ENCODE measurements at places on chromosomes 13 and 19.

GRCh38 chr13:68690567-68690966, 1417.1 kb upstream of the ATXN8OS start:
- no peak for DNase-seq

DNA sequence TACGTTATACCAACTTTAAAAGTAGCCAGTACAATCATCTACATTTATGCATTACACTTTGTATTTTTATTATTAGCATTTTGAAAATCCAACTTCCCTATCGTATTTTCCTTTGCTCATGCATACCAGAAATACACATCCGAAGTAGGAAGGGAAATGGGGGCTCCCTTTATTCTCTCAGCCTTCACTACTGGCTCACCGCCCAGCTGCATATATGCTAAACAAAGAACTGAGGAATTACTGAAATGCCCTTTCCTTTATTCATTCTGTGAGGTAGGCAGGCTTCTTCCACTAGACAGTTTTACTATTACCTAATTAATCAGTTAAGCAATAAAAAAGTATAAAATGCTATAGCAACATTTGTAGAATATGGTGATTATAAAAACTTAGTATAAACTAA, 291.6 kb downstream of the KLF12 start:
- no peak for DNase-seq

DNA sequence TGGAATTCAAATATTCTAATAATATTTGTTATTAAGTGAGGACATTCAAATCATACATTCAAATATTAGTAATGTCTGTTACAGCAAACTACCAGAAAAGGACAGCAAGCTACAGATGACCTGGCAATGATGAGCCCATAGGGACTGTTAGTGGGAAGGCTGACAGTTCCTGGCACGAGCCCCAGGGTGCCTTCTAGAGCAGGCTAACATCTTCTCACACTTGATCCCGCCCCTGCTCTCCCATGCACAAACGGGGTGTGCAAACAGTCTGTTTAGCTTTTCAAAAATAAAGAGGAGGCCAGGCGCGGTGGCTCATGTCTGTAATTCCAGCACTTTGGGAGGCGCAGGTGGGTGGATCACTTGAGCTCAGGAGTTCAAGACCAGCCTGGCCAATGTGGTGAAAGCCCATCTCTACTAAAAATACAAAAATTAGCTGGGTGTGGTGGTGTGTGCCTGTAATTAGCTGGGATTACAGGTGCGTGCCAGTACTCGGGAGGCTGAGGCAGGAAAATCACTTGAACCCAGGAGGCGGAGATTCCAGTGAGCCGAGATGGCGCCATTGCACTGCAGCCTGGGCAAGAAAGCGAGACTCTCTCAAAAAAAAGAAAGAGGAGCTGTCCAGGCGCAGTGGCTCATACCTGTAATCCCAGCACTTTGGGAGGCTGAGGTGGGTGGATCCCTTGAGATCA, 9.6 kb upstream of the GARRE1 start:
- no peak for DNase-seq

DNA sequence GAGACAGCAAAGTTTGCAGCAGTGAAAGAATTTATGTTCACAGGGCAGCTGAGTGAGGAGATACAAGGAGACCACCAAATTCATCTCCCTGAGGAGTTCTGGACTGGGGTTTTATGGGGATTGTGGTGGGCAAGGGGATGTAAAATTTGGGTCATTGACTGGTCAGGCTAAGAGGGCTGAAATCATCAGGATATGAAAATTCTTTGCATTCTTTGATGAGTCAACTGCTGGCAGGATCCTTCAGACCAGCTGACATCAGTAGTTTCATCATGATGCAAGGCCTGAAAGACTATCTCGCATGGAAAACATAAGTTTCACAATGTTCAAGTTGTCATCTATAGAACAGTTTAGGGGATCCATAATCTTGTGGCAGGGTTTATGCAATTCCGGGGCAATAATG, 869.5 kb upstream of the PCDH9 start:
- peak; percentile 6 for DNase-seq

DNA sequence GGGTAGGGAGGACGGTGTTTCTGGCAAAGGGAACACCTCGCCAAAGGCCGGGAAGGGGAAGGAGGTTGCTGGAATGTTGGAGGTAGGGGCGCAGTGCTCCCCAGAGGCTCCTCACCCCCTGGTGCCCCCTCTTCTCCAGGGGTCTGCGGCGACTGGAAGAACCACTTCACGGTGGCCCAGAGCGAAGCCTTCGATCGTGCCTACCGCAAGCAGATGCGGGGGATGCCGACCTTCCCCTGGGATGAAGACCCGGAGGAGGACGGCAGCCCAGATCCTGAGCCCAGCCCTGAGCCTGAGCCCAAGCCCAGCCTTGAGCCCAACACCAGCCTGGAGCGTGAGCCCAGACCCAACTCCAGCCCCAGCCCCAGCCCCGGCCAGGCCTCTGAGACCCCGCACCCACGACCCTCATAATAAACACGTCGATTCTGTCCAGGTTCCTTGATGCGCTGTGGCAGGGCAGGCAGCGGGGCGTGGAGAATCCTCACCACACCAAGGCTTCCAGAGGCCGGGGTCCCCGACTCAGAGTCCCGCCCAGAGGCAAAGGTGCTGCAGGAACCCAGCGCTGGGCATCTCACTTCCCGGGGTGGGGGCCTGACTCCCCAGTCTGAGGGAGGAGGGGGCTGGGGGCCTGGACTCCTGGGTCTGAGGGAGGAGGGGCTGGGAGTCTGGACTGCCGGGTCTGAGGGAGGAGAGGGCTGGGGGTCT, 7.4 kb upstream of the SPACA4 start:
- DNase-seq: no peak

- DNase-seq: no peak
Measured at GRCh38 chr13:102707467-102707866, 12.6 kb upstream of the METTL21C start.

DNA sequence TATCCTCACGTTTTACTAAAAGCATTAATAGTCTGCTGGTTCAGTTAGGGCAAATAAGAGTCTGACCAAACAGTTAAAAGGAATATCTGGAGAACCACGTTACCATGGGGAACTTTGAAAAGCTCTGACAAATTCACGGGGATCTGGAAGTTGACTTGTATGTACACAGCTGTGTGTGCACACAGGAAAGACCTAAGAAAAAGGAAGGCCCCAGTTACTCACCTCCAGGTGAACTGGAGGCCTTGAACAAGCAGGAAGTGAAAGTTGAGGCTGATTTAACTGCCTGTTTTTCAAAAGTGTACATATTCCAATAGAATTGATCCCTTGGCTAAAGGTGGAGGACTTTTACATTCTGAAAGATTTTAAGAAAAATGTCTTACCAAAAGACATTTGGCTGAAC, 1891.6 kb upstream of the PCDH20 start:
- DNase-seq: no peak

DNA sequence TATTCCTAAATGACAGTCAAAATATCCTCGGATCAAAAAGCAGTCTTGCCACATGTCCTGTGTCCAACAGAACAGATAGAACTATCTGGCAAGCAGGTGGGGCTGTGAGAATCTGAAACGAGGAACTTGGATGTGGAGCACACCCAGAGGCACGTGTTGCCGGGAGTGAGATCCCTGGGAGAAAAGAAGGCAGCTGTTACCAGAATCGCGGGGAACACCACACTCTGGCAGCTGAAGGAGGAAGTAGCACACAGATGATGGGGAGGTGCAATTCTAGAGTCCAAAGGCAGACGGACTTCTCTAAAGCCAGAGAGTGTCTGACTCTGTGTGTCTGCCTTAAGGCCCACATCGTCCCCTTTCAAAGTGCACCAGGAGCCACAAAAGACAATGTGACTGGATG, 22.3 kb downstream of the SLC7A1 start:
- DNase-seq: no peak

DNA sequence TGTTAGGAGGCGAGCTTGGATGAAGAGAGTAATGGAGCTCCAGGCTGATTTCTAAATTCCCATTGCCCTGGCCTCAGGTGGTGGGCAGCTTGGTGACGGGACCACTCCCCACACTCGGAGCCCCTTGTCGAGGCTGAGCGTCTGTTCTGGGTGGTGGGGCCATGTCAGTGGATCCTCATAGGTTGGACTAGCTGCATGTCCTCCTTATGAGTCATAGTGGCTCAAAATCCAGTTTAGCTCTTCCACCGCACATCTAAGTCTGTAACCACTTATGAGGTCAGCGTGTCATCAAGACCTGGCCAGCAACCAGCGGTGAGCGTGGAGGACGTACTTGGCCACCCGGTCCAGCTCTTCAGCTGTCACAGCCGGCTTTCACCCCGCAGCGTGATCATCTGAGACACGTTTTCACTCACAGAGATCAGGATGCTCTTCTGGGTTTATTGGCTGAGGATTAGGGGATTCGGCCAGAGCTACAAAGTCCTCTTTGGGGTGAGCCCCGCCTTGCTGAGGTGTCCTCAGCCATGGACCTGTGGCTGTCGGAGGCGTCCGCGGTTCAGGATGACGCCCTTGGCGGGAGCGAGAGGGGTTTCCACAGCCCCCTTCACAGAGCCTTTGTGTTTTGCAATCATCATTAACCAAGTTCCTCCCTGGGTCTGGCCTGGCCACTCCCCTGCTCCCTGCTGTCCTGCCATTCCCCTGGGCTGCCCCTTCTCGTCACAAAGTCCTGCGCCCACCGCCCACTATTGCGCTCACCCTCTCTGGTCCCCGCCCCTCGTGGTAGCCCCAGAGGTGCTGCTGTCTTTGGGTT, 41.9 kb downstream of the ADPRHL1 start:
- DNase-seq: no peak

DNA sequence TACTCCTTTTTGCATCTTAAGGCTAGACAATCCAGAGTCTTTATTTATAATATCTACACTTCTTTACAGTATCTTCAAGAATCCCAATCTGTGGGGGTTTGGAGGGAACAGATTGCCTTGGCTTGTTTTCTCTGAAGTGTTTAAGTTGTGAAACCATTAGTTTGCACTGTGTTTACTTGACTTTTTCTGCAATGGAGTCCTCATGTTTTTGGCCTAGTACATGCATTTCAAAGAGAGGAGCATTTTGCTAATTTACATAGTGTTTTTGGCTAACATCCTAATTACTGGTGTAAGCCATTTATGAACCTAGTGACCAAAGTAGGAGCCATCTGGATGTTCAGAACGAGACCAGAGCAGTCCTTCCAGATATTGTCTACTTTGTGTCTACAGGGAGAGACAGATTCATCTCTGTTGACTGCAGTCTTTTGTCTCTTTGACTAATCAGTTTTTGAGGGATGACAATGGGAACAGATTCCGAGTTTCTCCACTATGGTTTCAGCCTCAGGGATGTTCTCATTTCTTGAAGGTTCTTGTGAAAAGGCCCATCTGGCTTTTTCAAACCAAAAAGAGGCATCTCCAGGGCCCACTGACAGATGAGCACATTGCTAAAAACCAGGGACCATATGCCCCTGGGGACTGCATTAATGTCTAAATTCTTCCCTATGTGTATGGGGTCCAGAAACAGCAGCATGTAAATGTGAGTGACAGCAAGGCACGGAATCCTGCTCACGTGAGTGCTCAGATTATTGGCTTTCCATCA, 53.4 kb downstream of the ING1 start:
- no peak for DNase-seq

GRCh38 chr13:110551284-110551683, 10.2 kb downstream of the RAB20 start:
- DNase-seq: no peak

All from HuH-7 (cell line).